Activated CD4-positive, alpha-beta T cell treated with anti-CD3 and anti-CD28 coated beads for 36 hours (primary cell): ENCODE measurements at places on chromosomes 5 and 9.

DNA sequence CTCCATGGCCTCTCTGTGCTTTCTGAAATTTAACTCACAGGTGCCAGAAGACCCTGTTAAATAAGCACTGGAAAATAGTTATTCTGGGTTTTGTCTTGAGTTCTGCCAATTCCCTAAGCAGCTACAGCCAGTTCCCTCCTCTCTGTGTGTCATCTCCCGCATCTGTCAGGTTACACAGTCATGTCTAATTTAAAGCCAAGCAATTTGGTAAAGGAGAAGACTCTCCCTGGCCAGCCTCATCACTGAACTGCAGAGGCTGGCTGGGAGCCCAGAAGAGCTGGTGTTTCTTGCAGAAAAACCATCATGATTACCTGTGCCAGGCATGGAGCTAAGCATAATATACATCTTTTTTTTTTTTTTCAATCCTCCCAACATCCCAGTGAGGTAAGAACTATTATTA is 141.3 kb upstream of the ZNF366 start:
- DNase-seq = no peak

GRCh38 chr9:87684627-87685219 is 41.2 kb upstream of the CTSL start:
- DNase-seq = no peak

- no peak for DNase-seq
Measured at GRCh38 chr5:1648806-1649205, 125.0 kb upstream of the LPCAT1 start.

DNA sequence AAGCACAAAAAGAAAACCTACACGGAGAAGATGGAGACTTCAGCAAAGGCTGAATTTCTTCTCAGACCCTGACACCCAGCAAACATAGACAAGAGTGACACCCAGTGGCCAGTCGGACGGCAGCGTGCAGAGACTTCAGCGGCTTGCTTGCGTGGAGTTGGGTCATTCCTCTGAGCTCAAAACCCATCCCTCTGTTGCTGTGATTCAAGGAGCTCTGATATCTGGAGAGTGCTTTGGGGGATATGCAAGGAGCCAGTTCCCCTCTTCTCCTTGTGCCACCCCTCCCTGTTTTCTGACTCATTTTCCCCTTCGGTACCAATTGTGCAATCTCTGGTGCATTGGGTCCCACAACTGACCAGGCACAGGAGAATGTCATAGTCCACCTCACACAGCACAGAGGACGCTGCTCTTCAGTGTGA is 27.5 kb downstream of the SH3TC2 start:
- DNase-seq = peak; percentile 86

DNA sequence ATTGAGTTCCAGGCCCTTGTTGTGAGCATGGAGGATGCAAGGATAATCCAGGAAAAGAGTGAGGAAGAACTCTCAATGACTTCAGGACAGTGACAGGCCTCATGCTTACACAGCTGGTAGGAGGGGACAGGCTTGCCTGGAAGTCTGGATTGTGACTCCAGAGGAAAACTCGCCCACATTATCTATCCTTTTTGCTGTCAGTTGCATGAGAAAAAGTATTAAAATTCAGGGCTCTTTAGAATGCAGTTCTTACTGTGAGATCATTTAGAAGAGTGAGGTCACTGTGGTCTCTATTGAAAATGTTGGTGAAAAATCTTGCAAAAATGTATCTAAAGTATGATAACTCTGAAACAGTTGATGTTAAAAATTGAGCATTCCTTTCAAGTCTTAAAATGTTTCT is 30.5 kb downstream of the NTRK2 start:
- no peak for DNase-seq

GRCh38 chr5:23446424-23446823 is 61.0 kb upstream of the PRDM9 start:
- DNase-seq = no peak

- DNase-seq = no peak
Measured at GRCh38 chr5:174303437-174304045, 258.0 kb downstream of the NSG2 start.

- no peak for DNase-seq
Measured at GRCh38 chr5:39534690-39535089, 109.9 kb upstream of the DAB2 start.

DNA sequence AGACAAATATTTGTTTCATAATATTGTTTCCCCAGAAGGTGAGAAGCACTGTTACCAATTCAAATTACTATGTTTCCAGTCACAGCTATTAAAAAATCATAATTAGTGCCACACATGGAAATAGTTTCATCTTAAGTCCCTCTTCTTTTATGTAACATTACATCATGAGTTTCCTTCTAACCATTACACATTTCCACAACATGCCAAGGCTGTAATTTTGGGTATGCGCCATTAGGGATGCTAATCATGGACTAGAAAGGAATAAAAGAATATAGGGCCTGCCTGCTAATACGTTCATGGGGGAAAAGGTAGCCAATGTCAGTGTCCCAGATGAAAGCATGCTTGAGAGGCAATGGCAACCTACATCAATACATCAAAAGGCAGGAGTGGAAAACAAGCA is 142.5 kb upstream of the LPAR1 start:
- no peak for DNase-seq

DNA sequence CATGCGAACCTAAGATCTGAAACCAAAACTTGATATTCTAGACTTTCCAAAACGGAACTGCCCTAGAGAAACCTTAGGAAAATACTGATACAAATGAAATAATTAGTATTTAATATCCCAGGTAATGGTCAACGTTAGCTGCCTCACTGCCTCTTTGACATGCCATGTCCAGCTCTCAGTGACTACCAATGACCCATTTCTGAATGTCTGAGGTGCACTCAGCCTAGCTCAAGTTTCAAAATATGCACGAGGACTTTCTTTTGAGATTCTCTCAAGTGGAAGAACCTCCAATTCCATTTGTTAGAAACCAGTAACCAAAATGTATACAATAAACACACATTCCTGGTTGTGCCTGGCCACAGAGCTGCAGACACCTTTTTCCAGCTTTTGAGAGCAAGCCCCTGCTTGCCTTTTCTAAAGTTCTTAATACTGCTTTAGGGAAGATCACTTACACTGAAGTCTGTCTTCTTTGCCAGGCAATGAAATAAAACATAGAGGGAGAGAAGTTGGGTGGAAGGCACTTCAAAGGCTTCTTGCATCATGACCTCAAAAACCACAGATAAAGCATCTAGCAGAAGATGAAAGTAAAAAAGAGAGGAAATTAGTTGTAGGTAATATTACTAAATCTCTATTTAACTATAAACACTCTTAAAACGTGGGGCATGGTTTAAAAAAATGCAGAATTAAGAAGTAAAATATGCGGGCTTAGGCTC is 87.9 kb downstream of the MRPS27 start:
- DNase-seq = no peak

DNA sequence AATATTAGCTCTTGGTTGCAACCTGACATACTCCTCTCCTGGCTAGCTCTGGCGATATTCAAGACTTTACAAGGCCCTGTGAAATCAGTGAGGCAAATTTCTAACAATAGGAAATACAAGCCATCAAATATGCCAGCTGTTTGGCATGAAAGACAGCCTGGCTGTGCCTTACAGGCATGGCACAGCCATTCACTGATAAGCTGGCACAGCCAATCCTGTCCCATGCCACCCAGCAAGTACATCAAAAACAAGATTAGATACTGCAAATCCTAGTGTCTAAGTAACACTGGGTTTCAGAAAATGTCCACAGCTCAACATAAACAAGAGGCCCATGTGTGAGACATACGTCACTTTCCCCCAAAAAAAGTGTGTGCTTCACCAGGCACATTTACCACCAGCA is 1045.8 kb upstream of the DMAC1 start:
- DNase-seq = no peak

GRCh38 chr5:173438951-173439350 is 110.7 kb upstream of the STC2 start:
- no peak for DNase-seq

DNA sequence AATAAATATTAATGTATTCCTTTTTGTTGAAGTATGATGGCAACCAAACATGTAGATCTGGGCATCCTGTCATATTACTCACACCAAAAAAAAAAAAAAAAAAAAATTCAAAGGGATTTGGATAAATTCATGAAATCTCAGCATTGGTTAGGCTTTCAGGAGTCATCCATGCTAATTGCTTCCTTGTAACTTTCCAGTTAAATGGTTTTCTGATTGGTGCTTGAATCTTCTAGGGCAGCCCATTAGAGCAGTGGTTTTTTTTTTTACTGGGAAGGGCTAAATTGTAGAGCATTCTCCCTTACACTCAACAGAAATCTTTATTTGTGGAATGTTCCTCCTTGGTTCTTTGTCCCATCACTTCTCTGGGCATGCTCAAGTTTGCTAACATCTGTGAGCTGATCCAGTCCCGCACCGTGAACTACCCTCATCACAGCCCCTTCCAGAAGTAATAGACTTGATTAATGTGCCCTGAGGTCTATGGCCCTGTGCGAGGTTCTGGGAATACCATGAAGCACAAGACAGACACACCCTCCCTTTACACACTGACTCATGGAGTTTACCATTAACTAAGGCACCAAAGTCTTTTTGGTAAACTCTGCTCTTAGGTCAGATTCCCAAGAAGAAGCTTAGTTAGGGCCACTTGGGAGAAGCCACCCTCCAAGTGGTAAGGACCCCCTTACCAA is 56.0 kb downstream of the RGS3 start:
- DNase-seq = no peak

GRCh38 chr9:5893591-5894236 is 3.0 kb downstream of the MLANA start:
- DNase-seq = no peak
